ENCODE measurements at places on chromosomes 11 and 22.

GRCh38 chr22:46374663-46375474, 39.4 kb downstream of the TRMU start:
- no peak for DNase-seq

DNA sequence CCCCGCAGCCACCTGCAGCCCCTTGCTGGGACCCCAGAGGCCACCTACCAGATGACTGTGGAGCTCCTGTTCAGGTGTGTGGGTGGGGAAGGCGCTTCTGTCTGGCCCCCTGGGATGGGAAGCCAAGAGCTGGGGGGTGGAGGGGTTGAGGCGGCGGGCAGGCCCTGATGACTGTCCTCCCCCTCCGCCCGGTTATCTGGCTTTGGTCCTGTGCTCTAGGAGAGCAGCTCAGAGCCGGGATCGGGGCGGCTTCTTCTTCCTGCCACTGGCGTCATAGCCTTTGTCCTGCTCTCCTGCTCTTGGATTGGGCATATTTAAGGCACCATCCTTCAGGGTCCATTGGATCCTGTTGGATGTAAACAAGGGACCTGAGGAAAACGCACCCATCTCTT, 38.4 kb downstream of the TPCN2 start:
- DNase-seq, result no peak

GRCh38 chr11:64804346-64805210, 1.6 kb upstream of the MAP4K2 start:
- no peak for DNase-seq

DNA sequence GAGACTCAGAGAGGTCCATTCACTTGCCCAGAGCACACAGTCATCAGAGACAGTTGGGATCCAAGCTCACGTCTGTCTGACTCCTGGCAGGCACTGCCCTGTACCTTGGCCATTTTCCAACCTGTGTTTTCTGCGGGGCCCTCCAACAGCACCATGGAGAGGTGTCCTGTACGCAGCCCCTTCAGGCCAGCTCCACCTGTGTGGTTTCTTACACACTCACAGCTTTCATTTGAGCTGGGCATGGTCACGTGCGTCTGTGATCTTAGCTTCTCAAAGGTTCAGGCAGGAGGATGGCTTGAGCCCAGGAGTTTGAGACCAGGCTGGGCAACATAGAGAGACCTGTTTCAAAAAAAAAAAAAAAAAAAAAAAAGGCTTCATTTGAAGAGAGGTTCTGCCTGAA, 24.4 kb downstream of the TOM1 start:
- DNase-seq, result no peak

- no peak for DNase-seq
Observed at GRCh38 chr11:27107548-27107947, 66.9 kb downstream of the BBOX1 start.

DNA sequence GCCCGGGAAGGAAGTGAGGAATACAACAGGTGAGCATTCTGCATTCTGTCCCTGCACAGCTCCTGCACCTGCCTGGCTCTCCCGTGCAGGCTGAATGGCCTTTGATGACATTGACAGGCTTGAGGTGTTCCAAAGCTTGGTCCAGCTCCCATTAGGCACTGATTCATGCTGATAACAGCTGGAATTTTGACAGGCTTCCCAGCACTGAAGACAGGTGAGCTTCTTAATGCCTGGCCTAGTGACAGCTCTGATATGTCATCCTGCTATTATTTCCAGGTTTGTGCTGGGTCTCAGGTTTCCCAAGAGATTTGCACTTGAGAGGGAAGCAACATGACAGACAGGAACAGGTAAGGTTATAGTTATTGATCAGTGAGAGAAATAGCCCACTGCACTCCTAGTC, 58.0 kb upstream of the MTNR1B start:
- no peak for DNase-seq

DNA sequence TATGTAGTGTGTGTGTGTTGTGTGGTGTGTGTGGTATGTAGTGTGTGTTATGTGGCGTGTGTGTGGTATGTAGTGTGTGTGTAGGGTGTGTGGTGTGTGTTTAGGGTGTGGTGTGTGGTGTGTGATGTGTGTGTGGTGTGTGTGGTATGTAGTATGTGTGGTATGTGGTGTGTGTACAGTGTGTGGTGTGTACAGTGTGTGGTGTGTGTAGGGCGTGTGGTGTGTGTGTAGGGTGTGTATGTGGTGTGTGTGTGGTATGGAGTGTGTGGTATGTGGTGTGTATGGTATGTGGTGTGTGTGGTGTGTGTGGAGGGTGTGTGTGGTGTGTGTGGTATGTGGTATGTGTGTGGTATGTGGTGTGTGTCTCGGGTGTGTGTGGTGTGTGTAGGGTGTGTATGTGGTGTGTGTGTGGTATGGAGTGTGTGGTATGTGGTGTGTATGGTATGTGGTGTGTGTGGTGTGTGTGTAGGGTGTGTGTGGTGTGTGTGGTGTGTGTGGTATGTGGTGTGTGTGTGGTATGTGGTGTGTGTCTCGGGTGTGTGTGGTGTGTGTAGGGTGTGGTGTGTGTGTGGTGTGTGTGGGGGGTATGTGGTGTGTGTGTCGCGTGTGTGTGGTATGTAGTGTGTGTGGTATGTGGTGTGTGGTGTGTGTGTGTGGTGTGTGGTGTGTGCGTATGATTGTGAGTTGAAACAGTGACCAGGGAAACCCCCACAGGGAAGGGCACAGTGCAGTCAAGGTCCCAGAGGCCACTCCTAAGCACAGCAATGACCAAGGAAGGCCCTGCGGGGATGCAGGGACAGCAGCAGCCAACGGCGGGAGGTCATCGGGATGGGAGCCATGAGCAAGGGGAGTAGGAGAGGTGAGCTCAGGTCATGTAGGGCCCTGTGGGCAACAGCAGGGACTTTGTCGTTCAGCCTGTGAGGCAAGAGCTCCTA, 2.9 kb upstream of the PPP6R2 start:
- peak; percentile 41 for DNase-seq

DNA sequence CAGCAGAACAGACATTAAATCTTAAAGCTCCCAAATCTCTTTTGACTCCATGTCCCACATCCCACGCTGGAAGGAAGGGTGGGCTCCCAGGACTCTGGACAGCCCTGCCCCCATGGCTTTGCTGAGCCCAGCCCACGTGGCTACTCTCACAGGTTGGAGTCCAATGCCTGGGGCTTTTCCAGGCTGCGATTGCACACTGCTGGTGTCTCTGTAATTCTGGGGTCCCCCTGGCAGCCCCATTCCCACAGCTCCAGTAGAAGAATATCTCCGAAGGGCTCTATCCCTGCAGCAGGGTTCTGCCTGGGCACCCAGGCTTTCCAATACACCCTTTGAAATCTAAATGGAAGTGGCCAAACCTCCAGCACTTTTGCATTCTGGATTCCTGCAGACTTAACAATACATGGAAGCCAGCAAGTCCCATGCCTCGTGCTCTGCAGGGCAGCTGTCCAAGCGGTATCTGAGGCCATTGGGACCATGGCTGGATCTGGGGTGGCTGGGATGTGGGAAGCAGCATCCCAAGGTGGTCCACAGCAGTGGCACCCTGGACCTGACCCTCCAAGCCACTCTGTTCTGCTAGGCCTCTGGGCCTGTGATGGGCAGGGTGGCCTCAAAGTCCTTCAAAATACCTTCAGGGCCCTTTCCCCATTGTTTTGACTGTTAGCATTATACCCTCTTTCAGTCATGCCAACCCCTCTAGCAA, 47.9 kb upstream of the TH start:
- no peak for DNase-seq

- no peak for DNase-seq
Observed at GRCh38 chr11:7600205-7600775, 73.0 kb downstream of the CYB5R2 start.

DNA sequence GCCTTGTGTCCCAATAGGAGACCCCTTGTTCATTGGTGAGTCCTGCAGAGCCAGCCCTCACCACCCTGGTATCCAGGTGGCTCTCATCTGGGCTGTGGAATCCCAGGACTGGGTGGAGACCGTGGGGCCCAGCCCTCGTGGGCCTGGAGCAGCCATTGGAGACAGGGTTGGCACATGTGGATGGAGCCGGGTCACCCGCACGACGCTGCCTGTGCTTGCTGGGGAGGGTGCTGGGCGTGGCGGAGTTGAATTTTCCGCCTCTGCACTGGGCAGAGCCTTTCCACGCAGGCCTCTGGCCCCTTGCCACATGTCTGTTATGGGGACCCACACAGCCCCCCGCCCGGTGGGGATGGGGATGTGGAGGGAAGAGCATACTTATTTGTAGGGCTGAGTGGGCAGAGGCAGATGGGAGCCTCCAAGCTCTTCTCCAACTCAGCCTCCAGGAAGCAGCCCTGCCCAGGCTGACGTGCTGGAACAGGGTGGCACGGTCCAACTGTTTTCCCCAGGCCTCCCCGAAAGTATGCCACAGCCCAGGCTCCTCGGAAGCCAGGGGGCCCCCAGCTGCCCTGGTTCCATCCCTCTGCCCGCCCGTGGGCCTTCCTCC, 12.6 kb downstream of the GRAMD4 start:
- DNase-seq, result no peak

- DNase-seq, result no peak
Observed at GRCh38 chr22:36606114-36606513, 77.1 kb upstream of the EIF3D start.

GRCh38 chr11:44133335-44133946, 38.0 kb downstream of the EXT2 start:
- DNase-seq, result no peak

GRCh38 chr22:17305076-17305475, 64.2 kb upstream of the CECR2 start:
- DNase-seq, result no peak

GRCh38 chr11:17014321-17014832, at the start of gene PLEKHA7:
PLEKHA7 (minus strand) TSS chr11:17014414; CDS start chr11:17014401, 13 bp downstream.
- DNase-seq, result peak; percentile 10

DNA sequence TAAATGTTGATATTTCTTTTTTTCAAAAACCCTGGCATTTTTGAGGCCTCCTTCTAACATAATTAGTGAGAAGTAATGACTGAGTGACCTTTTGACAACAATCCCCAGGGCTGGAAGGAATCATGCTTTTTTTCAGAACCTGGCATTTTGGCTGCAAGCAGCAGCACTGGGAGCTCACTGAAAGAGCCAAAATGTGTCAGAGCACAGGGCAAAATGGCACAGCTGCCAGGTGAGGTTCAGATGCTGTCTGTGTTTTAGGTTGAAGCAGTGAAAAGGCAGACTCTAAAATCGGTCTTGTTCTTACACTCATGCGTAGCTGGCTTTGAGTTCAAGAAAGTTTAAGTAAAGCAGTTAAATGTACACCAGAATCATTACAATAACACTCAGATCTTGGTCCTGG, 1063.8 kb downstream of the DLG2 start:
- DNase-seq, result no peak

- no peak for DNase-seq
Observed at GRCh38 chr22:30238661-30239487, 7.7 kb downstream of the LIF start.

- no peak for DNase-seq
Observed at GRCh38 chr11:8531312-8531711, 62.7 kb downstream of the STK33 start.

GRCh38 chr11:45511566-45511965, 153.9 kb downstream of the CHST1 start:
- DNase-seq, result no peak

GRCh38 chr11:114135737-114136151, 76.2 kb downstream of the ZBTB16 start:
- DNase-seq, result peak; percentile 15

- DNase-seq, result no peak
Observed at GRCh38 chr11:74615988-74616387, 23.6 kb downstream of the POLD3 start.

DNA sequence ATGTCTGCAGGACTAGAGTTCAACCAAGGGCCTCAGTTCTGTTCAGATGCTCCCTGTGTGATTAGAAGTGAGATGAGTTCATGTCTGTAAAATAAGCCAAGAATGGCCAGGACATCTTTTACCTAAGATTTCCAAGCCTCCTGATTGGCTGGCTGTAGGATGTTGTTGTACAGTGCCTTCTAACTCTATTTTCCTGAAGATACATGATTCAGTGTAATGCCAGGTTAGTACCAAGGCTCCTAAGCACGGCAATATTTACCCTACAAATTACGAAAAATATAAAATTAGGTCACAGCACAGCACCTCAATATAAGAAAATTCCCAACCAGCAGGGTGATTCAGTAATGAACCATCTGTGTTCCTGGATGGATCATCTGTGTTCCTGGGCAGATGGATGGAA, 140.0 kb upstream of the MTMR2 start:
- no peak for DNase-seq

GRCh38 chr11:56396047-56396446, 16.4 kb upstream of the OR5AL1 start:
- DNase-seq, result no peak

DNA sequence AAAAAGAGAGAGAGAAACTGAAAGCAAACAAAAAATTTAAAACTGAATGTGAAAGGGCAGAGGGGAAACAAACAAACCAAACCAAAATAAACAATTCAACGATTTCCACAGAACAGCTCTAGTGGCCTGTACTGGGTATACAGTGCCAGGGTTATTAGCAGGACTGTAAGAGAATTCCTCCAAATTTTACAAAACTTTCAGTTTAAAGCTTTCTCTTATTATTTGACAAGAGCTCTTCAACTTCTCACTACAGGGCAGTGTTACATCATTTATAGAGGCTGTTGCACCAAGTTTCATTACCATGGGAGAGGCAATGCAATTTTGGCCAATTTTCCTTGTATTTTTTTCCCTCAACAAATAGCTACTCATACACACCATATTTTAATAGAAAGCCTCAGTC, 44.3 kb upstream of the CLPB start:
- no peak for DNase-seq

- no peak for DNase-seq
Observed at GRCh38 chr11:36216061-36216615, 73.1 kb downstream of the COMMD9 start.

- DNase-seq, result peak; percentile 32
Observed at GRCh38 chr11:64776875-64777274, 1.5 kb downstream of the SF1 start.

DNA sequence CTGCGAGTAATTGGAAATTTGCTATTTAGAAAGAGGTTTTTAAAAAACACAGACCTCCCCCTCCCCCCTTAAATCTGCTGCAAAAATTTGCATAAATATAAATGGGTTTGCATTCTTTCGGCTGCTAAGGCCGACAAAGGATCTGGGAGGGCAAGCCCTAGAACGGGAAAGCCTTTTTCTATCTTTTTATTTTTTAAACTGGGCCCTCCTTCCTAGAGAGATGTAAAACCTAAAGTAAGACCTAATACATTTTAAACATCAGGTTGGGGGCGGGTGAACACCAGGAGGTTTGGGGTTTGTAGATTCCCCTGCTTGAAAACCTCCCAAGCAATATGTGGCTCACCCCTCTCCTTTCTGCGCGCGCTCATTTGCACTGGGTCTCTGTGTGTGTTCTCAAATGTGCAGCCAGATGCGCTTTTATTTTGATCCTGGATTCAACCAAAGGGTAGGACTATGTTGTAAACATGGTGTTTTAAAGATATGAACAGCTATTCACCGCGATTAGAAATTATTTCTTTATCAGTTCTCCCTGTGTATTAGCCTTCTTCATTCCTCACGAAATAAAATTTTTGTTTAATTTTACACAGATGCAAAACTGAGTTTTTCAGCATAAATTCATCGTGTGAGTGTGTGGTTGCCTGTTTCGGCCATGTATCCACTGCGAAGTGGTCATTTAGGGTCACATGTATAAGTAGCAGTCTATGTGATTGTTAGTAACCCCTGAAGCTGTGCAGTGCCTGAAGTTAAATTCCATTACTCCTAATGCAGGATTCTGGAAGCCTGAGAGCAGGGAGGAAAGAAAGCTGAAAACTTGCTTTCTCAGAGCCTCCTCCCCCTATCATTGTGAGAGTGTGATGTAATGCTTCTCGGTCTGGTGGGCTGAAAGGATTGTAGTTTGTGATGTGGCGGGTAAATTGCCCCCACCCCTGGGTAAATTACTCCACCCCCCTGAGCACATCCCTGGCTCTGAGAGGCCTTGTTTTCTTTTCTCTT, 988 bp downstream of the TNRC6B start:
- DNase-seq, result peak; percentile 45
